Central memory CD8-positive, alpha-beta T cell (primary cell): ENCODE measurements at places on chromosomes 7 and 10.

GRCh38 chr7:35448486-35448885 lies 194.6 kb upstream of the TBX20 start:
- no peak for DNase-seq

- no peak for DNase-seq
Measured at GRCh38 chr10:62422068-62422590, 48.0 kb downstream of the ZNF365 start.

GRCh38 chr7:110909117-110909516 lies 181.8 kb upstream of the LRRN3 start:
- DNase-seq: no peak

DNA sequence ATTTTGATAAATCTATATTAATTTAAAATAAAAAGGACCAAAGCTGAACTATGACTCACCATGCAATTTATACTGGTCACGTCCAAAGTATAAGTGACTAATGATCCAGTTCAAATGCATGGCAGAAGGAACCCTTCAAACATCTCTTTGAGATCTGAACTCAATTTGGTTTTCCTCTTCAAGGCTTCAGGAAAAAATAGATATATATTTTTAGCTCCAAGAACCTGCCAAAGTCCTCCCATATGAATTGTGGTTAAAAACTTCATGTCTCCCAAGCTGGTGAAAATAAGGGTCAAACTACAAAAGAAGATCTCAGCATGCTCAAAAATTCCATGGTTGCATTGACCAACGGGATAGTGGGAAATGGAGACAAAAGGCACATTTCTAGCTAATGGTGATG lies 34.6 kb upstream of the PDE1C start:
- no peak for DNase-seq

GRCh38 chr10:71213761-71214440 lies 1.5 kb downstream of the UNC5B start:
- DNase-seq: no peak

GRCh38 chr7:74542558-74543117 lies 88.9 kb downstream of the GTF2IRD1 start:
- DNase-seq: no peak

DNA sequence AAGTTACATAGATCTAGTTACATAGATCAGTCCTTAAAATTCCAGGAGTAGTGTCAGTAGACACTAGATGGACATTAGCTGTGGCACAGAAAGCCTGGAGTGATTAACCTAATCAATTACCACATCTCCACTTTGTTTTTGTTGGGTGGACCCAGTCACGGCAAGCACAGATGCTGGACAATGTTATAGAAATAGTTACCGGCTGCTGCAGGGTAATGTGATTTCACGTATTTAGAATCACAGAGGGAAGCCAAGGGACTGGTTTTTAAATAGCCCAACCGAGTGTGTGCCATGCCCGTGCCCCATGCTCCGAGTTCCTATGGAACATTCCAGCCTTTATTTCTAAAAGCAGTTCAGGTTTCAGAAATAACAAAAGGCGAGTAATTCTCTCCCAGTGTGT lies 2.8 kb downstream of the LGI1 start:
- DNase-seq: no peak
